ENCODE measurements at places on chromosomes 4 and X. TPM values are rescaled to one million over a fixed set of nuclear protein-coding genes. Genes with fewer than 3 reads are reported as not detected.

FAM47C gene
- total RNA-seq = not detected

SPANXN2 gene
- total RNA-seq = not detected

EGFL6 gene
- total RNA-seq = 1.2 TPM

RNF212 gene
- total RNA-seq = 3.4 TPM

PCDH19 gene
- total RNA-seq = 3.4 TPM

Measured in neural progenitor cell (in vitro differentiated cells).